ENCODE measurements at places on chromosomes 1 and 21.

GRCh38 chr1:54126271-54126815 is 26.5 kb downstream of the CDCP2 start:
- DNase-seq = no peak
- H3K27me3 ChIP-seq = peaks cover 22% of the 10 kb centered on the region
- no peaks in the 10 kb centered on the region for H3K36me3 ChIP-seq
- peaks cover 9% of the 10 kb centered on the region for H3K4me1 ChIP-seq
- H3K27ac ChIP-seq = no peak overlapping the region

- H3K27me3 ChIP-seq = peaks cover 26% of the 10 kb centered on the region
- H3K27ac ChIP-seq = no peak overlapping the region
- no peak for DNase-seq
- H3K4me3 ChIP-seq = no peak overlapping the region
- no peaks in the 10 kb centered on the region for H3K36me3 ChIP-seq
- no peaks in the 10 kb centered on the region for H3K4me1 ChIP-seq
These were observed 71.2 kb upstream of the RUNX3 start for GRCh38 chr1:25001125-25001915.

GRCh38 chr1:44021581-44022321 is 9.5 kb downstream of the SLC6A9 start:
- H3K36me3 ChIP-seq = peaks cover 61% of the 10 kb centered on the region
- no peak overlapping the region for H3K27ac ChIP-seq
- no peak overlapping the region for H3K4me3 ChIP-seq
- H3K27me3 ChIP-seq = peaks cover 4% of the 10 kb centered on the region

DNA sequence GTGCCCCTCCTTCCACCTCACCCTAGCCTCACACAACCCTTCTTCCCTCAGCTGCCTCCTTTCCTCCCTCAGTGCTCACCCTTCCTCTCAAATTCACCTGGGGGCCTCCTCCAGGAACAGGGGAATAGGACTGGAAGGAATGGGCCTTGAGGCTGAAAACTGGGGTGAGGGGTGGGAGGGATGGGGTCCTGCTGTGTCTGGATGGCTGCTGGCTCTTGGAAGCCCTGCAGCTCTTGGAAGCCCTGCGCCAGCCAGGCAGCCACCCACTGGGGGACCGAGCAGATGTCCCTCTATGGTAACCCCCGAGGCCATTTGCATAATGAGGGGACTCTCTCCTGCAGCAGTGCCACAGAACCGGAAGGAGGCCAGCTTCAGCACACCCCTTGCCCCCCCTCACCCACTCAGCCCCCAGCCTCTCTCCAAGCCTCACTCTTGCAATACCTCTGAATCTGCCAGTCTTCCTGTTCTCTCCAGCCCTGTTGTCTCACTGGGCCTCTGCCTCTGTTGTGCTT is 85.2 kb downstream of the KIRREL1 start:
- H3K36me3 ChIP-seq = peaks cover 94% of the 10 kb centered on the region
- H3K4me1 ChIP-seq = peaks cover 35% of the 10 kb centered on the region
- no peak overlapping the region for H3K27ac ChIP-seq
- H3K4me3 ChIP-seq = no peak overlapping the region
- no peaks in the 10 kb centered on the region for H3K27me3 ChIP-seq

DNA sequence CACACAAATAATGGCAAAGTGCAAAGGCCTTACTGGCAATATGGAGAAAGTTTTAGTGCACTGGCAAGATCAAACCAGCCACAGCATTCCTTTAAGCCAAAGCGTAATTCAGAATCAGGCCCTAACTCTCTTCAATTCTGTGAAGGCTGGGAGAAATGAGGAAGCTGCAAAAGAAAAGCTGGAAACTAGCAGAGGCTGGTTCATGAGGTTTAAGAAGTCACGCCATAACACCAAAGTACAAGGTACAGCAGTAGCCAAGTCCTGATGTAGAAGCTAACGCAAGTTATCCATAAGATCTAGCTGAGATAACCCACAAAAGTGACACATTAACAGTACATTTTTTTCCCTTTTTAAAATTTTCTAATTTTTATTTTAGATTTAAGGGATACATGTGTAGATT is 57.1 kb downstream of the SLC27A3 start:
- no peak for DNase-seq
- H3K27me3 ChIP-seq = no peaks in the 10 kb centered on the region
- no peak overlapping the region for H3K4me3 ChIP-seq
- peaks cover 7% of the 10 kb centered on the region for H3K36me3 ChIP-seq

- H3K4me3 ChIP-seq = no peak overlapping the region
- peaks cover 3% of the 10 kb centered on the region for H3K4me1 ChIP-seq
- no peak for DNase-seq
- H3K27me3 ChIP-seq = no peaks in the 10 kb centered on the region
- H3K36me3 ChIP-seq = peaks cover 7% of the 10 kb centered on the region
- no peak overlapping the region for H3K27ac ChIP-seq
These were observed 16.8 kb downstream of the RNF19B start for GRCh38 chr1:32947669-32948389.

- peak; percentile 14 for DNase-seq
- no peak overlapping the region for H3K4me3 ChIP-seq
- H3K27me3 ChIP-seq = no peaks in the 10 kb centered on the region
- H3K4me1 ChIP-seq = peaks cover 4% of the 10 kb centered on the region
These were observed 1.5 kb downstream of the RO60 start for GRCh38 chr1:193060938-193061337.

GRCh38 chr1:198165927-198166647 is 9.3 kb downstream of the NEK7 start:
- no peaks in the 10 kb centered on the region for H3K4me1 ChIP-seq
- H3K27ac ChIP-seq = no peak overlapping the region
- no peak for DNase-seq
- no peaks in the 10 kb centered on the region for H3K36me3 ChIP-seq
- H3K4me3 ChIP-seq = no peak overlapping the region
- H3K27me3 ChIP-seq = no peaks in the 10 kb centered on the region

DNA sequence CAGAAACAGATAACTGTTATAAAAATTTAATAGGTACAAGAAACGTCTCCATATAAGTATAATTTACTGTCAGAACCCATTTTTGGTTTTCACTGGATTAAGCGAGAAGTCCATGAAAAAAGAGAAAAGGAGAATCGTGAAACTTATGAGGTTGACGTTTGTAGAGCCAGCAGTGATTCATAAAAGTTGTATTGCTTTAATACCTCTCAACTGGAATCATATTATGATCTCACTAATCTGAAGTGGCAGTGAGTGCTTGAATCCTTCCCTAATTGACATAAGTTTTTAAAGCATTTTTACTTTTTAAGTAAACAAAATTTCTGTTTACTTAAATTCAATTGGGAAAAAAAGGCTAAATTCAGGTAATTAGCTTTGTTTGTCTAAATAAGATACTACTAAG is 315.3 kb downstream of the TPR start:
- no peak overlapping the region for H3K27ac ChIP-seq
- no peaks in the 10 kb centered on the region for H3K4me1 ChIP-seq
- peaks cover 2% of the 10 kb centered on the region for H3K36me3 ChIP-seq
- peak overlapping the region; percentile 12 for H3K4me3 ChIP-seq

DNA sequence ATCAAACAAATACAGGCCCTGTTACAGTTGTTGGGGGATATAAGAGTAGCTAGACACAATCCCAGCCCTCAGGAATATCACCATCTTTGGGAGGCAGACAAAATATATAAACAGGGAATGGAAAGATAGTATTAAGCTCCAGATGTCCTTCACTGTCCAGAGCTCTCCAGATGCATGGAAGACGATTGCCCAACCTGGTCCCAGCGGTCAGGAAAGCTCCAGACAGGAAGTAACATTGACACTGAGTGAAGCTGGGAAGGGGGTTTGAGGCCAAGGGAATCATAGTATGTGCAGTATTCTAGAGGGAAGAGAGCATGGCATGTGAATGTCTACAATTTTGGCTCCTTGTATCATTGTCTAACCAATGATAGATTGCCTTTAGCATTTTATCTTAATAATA is 173.9 kb upstream of the HOOK1 start:
- no peaks in the 10 kb centered on the region for H3K27me3 ChIP-seq
- H3K4me1 ChIP-seq = no peaks in the 10 kb centered on the region
- DNase-seq = peak; percentile 49
- no peaks in the 10 kb centered on the region for H3K36me3 ChIP-seq
- no peak overlapping the region for H3K27ac ChIP-seq

GRCh38 chr1:226276077-226276682 is 32.8 kb downstream of the LIN9 start:
- no peaks in the 10 kb centered on the region for H3K36me3 ChIP-seq
- H3K27ac ChIP-seq = no peak overlapping the region
- no peaks in the 10 kb centered on the region for H3K4me1 ChIP-seq
- no peak for DNase-seq

- no peak overlapping the region for H3K4me3 ChIP-seq
- no peaks in the 10 kb centered on the region for H3K27me3 ChIP-seq
- no peaks in the 10 kb centered on the region for H3K4me1 ChIP-seq
These were observed 99.5 kb upstream of the CD55 start for GRCh38 chr1:207221934-207222351.

- DNase-seq = peak; percentile 6
- no peaks in the 10 kb centered on the region for H3K36me3 ChIP-seq
- H3K27me3 ChIP-seq = peaks cover 54% of the 10 kb centered on the region
- peaks cover 18% of the 10 kb centered on the region for H3K4me1 ChIP-seq
- peak overlapping the region; percentile 70 for H3K4me3 ChIP-seq
These were observed 31.6 kb upstream of the NFIA start for GRCh38 chr1:61050541-61051442.

GRCh38 chr1:208475951-208476845 is 232.0 kb upstream of the PLXNA2 start:
- peak overlapping the region; percentile 1 for H3K4me3 ChIP-seq
- no peaks in the 10 kb centered on the region for H3K4me1 ChIP-seq
- no peaks in the 10 kb centered on the region for H3K27me3 ChIP-seq
- no peak overlapping the region for H3K27ac ChIP-seq

GRCh38 chr1:235069577-235070563 is 58.8 kb downstream of the TOMM20 start:
- no peak overlapping the region for H3K4me3 ChIP-seq
- H3K27me3 ChIP-seq = no peaks in the 10 kb centered on the region
- peaks cover 31% of the 10 kb centered on the region for H3K4me1 ChIP-seq
- H3K27ac ChIP-seq = no peak overlapping the region
- no peaks in the 10 kb centered on the region for H3K36me3 ChIP-seq

- H3K4me1 ChIP-seq = peaks cover 12% of the 10 kb centered on the region
- H3K27me3 ChIP-seq = no peaks in the 10 kb centered on the region
- no peaks in the 10 kb centered on the region for H3K36me3 ChIP-seq
- H3K27ac ChIP-seq = no peak overlapping the region
- H3K4me3 ChIP-seq = no peak overlapping the region
These were observed 152.5 kb downstream of the CDC7 start for GRCh38 chr1:91653183-91653582.

- no peak overlapping the region for H3K4me3 ChIP-seq
- peaks cover 26% of the 10 kb centered on the region for H3K4me1 ChIP-seq
- no peak overlapping the region for H3K27ac ChIP-seq
These were observed 6.5 kb downstream of the AIRE start for GRCh38 chr21:44291936-44292811.

- H3K27me3 ChIP-seq = peaks cover 8% of the 10 kb centered on the region
- no peak overlapping the region for H3K4me3 ChIP-seq
- H3K36me3 ChIP-seq = no peaks in the 10 kb centered on the region
- H3K4me1 ChIP-seq = peaks cover 4% of the 10 kb centered on the region
- no peak for DNase-seq
These were observed 251.1 kb upstream of the RAB4A start for GRCh38 chr1:229019663-229020271.

DNA sequence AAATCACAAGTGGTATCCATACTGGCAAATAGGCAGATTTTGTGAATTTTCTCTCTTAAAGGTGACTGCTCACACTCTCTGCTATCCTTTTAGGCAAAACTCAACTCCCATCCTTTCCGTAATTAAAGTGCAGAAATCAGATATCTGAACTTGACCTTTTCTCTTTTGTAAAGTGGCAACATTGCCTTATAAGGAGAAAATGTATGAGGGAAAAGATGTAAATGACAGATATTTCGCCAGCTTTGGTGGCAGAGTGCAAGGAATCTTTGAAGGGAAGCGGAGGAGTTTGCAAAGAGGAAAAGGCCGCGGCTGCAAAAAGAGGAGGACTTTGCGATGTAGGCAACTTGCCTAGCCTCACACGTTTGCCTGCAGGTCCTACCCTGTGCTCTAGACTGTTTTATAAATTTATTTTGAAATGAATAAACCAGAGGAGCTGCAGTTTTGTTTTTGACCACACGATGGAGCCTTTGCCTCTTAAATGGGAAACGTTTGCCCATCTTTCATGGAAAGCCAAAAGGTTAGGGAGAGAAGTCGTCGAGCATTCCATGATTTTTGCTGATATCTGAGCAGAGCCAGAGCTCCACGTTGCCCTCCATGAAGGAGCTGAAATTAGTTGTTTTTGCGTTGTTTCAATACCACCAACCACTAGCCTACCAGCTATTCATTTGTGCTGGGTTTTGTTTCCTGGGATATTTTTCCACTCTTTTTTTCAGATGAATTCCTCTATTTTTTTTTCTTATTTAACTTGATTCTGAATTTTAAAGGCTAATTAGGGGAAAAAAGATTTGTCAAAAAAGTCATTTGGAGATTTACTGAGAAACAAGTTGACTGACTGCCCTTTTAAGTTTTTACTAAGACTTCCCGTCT is 242.3 kb downstream of the LMX1A start:
- no peak overlapping the region for H3K4me3 ChIP-seq
- peaks cover 37% of the 10 kb centered on the region for H3K27me3 ChIP-seq
- H3K36me3 ChIP-seq = no peaks in the 10 kb centered on the region
- peak; percentile 46 for DNase-seq
- no peak overlapping the region for H3K27ac ChIP-seq

DNA sequence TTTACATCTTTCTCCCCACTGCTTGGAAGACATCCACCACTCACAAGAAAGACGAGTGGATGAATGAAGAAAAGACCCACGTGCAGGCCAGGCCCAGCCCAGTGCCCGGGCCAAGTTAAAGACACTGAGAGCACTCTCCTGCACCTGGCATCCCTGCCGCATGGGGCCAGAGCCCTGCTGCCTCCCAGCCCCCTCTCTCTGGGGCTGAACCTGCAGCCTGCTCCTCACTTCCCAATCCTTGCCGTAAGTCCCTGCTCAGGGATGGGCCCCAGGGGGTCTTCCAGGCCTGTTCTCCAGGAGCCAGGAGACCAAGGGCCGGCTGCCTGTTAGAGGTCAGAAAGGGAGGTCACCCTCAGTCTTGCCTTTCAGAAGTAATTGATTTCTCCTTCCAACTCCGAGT is 168.5 kb upstream of the ZC3H12A start:
- H3K27ac ChIP-seq = no peak overlapping the region
- no peaks in the 10 kb centered on the region for H3K4me1 ChIP-seq
- H3K4me3 ChIP-seq = no peak overlapping the region
- no peaks in the 10 kb centered on the region for H3K36me3 ChIP-seq
- H3K27me3 ChIP-seq = peaks cover 10% of the 10 kb centered on the region

GRCh38 chr1:45510972-45511527 is 10.6 kb downstream of the PRDX1 start:
- H3K27ac ChIP-seq = no peak overlapping the region
- DNase-seq = no peak
- no peaks in the 10 kb centered on the region for H3K27me3 ChIP-seq
- H3K4me3 ChIP-seq = no peak overlapping the region

- no peak overlapping the region for H3K4me3 ChIP-seq
- H3K27me3 ChIP-seq = peaks cover 32% of the 10 kb centered on the region
- H3K4me1 ChIP-seq = peaks cover 1% of the 10 kb centered on the region
- no peak overlapping the region for H3K27ac ChIP-seq
These were observed 224.9 kb downstream of the PTPRU start for GRCh38 chr1:29461115-29461739.
